ENCODE measurements at places on chromosomes 12 and 14. TPM values are rescaled to one million over a fixed set of nuclear protein-coding genes. Genes with fewer than 3 reads are reported as not detected.

LRRC43 gene
- total RNA-seq, result 10.7 TPM

PSMB5 gene
- 107 TPM for total RNA-seq

KERA gene
- total RNA-seq, result not detected

C1QL4 gene
- total RNA-seq, result not detected

DEGS2 gene
- 5.2 TPM for total RNA-seq

POLE gene
- 49.9 TPM for total RNA-seq

CCDC196 gene
- total RNA-seq, result not detected

CLEC4D gene
- 4.5 TPM for total RNA-seq

KCNK10 gene
- not detected for total RNA-seq
